ENCODE measurements at places on chromosomes 16 and 17.

GRCh38 chr16:68313116-68313515 lies 2.3 kb downstream of the PRMT7 start:
- H3K27ac ChIP-seq = no peak overlapping the region
- no peak for DNase-seq

GRCh38 chr16:4393240-4393600 lies 21.6 kb downstream of the VASN start:
- no peak overlapping the region for H3K4me3 ChIP-seq
- no peaks in the 10 kb centered on the region for H3K27me3 ChIP-seq
- no peak overlapping the region for H3K27ac ChIP-seq
- peaks cover 2% of the 10 kb centered on the region for H3K4me1 ChIP-seq
- peaks cover 73% of the 10 kb centered on the region for H3K36me3 ChIP-seq

GRCh38 chr17:29571486-29571882 lies 3.0 kb downstream of the TP53I13 start:
- H3K4me1 ChIP-seq = peaks cover 27% of the 10 kb centered on the region
- H3K27ac ChIP-seq = peak overlapping the region; percentile 59
- no peak overlapping the region for H3K4me3 ChIP-seq
- no peaks in the 10 kb centered on the region for H3K27me3 ChIP-seq
- no peak for DNase-seq

DNA sequence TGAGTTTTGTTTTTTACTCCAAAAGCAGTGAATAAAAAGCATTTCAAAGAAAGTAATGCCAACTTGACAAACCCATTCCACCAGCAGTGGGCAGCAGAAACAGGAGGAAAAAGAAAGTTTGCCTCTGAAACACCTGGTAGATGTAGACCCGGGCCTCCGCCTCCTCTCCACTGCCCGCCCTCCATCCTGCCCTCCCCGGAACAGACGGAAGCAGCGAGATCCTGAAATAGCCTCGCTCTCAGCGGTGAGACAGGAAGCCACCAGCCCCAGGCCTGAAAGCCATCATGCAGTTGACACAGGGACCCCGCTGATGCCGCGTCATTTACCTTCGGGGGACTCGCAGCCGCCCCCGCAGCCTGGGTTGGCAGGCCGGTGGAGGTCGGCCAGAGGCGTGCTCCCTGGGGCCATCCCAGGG lies 67.8 kb downstream of the C16orf78 start:
- H3K27me3 ChIP-seq = no peaks in the 10 kb centered on the region
- peaks cover 25% of the 10 kb centered on the region for H3K4me1 ChIP-seq
- no peaks in the 10 kb centered on the region for H3K36me3 ChIP-seq
- peak overlapping the region; percentile 41 for H3K4me3 ChIP-seq
- peak; percentile 67 for DNase-seq

GRCh38 chr17:28069061-28069460 lies 26.6 kb downstream of the NLK start:
- peaks cover 49% of the 10 kb centered on the region for H3K4me1 ChIP-seq
- H3K4me3 ChIP-seq = no peak overlapping the region
- DNase-seq = no peak
- peaks cover 21% of the 10 kb centered on the region for H3K36me3 ChIP-seq
- no peaks in the 10 kb centered on the region for H3K27me3 ChIP-seq

- H3K27ac ChIP-seq = no peak overlapping the region
- H3K27me3 ChIP-seq = no peaks in the 10 kb centered on the region
- no peak overlapping the region for H3K4me3 ChIP-seq
- no peaks in the 10 kb centered on the region for H3K4me1 ChIP-seq
- H3K36me3 ChIP-seq = peaks cover 30% of the 10 kb centered on the region
These were observed 32.8 kb downstream of the TMEM186 start for GRCh38 chr16:8764525-8765250.

DNA sequence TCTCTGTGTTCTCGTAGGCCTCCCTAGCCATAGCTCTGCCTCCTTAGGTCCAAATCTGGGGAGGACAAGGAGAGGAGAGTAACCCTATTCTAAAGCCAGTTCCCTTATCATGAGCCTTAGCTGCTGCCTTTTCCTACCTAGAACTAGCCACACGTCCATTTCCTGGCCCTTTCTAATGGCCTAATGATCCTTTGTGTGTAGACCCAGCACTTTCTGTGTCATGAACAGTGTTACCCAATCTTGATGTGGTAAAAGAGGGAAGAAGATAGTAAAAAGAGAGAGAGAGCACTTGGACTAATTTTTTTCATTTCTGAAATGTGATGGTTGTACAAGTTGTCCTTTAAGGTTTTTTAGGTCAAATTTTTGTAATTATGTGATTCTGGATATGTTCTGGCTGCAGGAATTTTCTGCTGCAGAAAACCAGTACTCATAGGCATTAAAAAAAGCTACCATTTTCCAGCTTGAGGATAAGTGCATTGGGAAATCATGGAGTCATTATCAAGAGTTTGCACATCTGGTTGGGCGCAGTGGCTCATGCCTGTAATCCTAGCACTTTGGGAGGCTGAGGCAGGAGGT lies 18.2 kb downstream of the CASC3 start:
- H3K4me1 ChIP-seq = peaks cover 36% of the 10 kb centered on the region
- peak overlapping the region; percentile 82 for H3K27ac ChIP-seq
- no peak for DNase-seq

- H3K27ac ChIP-seq = no peak overlapping the region
- no peaks in the 10 kb centered on the region for H3K36me3 ChIP-seq
- H3K4me3 ChIP-seq = no peak overlapping the region
- DNase-seq = no peak
These were observed 118.4 kb upstream of the HSBP1 start for GRCh38 chr16:83689385-83689831.

- peaks cover 3% of the 10 kb centered on the region for H3K27me3 ChIP-seq
- H3K36me3 ChIP-seq = no peaks in the 10 kb centered on the region
- DNase-seq = no peak
- H3K4me3 ChIP-seq = no peak overlapping the region
- no peaks in the 10 kb centered on the region for H3K4me1 ChIP-seq
These were observed 518.1 kb downstream of the KCNJ2 start for GRCh38 chr17:70687421-70687820.

DNA sequence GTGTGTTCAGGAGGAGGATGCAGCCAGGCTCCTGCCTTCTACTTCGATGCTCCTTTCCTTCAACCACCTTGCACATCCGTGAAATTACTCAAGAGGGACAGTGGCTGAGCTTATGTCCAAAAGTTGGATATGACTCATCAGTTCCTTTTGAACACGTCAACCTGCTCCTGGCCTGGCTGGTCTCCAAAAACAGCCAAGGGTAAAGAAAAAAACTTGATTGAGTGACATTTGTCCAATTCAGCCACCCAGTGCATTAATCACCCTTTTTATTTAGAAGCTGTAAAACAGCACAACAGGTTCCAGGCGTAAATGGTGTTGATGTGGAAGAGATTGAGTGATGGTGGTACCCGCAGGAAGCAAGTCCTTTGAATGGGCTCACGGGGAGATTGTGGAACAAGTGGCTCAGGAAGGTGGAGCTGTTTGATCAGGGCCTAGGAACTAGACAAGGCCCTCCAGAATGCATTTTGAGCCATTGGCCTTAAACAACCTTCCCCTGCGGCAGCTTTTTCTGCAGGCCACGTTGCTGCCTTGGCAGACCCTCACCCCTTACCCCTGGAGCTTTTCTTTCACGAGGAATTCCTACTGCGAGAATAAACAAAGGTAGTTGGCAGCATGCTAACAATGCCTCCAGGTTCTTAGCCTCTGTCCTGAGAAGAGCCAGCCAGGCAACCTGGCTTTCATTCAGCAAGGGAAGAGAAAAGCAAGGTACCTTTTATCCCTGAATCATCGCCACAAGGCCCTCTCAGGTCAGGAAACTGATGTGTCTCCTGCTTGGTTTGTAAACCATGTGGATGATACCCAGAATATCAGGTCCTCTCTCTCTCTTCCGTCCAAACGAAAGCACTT lies 173.3 kb upstream of the CACNG5 start:
- no peak for DNase-seq
- H3K4me1 ChIP-seq = peaks cover 63% of the 10 kb centered on the region
- H3K4me3 ChIP-seq = no peak overlapping the region

GRCh38 chr16:70788668-70789594 lies 12.0 kb downstream of the VAC14 start:
- H3K27me3 ChIP-seq = no peaks in the 10 kb centered on the region
- peaks cover 5% of the 10 kb centered on the region for H3K4me1 ChIP-seq
- H3K27ac ChIP-seq = no peak overlapping the region
- no peak for DNase-seq
- peaks cover 64% of the 10 kb centered on the region for H3K36me3 ChIP-seq
- H3K4me3 ChIP-seq = no peak overlapping the region

Data from activated T-cell treated with anti-CD3 and anti-CD28 coated beads, Interleukin-2, amount 50 U/mL, for 24 hours (primary cell).